ENCODE measurements at places on chromosomes 7 and 10.

DNA sequence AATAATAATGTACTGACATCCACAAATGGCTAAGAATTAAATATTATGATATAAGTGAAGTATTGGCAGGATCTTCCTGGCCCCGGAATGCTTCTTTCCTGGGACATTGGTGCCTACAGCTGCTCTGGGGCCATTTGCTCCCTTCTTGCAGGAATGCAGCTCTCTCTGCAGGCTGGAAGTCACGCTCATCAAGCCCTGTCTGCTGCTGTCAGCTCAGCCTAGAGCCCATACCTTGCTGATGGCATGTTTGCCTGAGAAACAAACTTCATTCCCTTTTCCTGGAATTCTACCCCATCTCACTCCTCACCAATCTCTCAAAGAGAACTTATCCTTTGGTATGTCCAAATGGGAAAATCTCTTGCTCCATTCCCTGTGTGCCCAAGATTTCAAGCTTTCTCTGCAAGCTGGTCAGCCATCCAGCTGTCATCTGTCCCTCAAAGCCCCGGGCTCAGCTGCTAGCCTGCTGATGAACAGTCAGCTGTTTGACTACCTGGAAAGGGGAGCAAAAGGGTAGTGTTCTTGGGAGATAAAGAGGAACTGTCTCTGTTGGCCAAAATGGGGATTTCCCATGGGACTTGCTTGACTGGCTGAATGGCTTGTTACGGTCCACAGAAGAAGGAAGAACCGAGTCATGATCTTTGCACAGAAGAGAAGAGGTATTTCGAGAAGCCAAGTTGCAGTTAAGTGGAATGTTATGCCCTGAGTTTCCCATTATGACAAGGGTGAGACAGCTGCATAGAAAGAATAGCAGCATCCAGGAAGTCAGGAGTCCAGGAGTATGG is 12.0 kb upstream of the RASSF4 start:
- no peak for DNase-seq

DNA sequence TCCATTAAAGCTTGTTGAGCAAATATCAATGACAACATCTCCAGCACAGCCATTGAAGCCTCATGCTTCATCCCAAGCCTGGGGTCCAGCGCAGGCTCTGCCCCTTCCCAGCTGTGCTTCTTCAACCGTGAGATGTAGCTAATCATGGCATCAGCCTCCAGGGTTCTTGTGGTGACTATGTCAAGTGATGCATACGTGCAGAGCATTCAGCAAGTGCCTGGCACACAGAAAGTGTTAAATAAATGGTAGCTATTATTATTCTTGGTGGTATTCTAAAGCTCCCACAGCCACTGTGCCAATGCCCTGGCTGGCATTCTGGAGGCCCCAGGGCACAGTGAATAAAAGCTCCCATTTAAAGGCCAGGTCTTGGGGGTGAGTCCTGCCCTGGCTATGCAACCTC is 146.6 kb downstream of the WDR11 start:
- DNase-seq, result peak; percentile 18

DNA sequence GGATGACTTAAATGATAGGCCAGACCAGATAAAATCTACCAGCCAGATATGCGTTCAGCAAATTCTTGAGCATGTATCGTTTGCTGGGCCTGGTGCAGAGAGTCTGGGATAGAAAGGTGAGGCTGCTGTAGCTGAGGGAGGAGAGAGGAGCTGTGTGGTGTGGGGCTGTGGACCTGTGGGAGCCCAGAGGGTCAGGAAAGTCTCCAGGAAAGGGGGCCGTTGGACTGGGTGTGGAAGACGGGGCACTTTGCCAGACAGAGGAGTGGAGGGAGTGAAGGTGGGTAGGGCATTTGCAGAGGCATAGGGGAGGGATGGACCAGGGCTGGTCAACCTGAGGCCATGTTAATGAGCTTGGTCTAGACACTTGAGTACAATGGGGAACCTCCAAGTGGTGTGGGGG is 124.7 kb upstream of the UNC5B start:
- no peak for DNase-seq

DNA sequence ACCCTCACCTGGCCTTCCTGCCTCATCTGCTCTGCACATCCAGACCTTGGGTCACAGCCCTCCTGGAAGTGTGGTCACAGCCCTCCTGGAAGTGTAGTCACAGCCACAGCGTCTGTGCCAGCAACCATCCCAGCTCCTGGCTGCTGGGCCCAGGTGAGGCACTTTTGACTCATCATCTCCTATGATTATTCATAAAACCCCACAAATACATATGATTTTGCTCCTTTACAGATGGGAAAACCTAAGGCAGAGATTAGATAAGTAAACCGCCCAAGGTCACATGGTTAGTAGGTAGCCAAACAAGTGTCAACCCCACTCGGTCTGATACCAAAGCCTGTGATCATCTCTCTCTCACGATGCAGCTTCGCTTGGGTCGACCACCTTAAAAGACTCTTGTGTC is 94.3 kb downstream of the PRLHR start:
- DNase-seq, result no peak

DNA sequence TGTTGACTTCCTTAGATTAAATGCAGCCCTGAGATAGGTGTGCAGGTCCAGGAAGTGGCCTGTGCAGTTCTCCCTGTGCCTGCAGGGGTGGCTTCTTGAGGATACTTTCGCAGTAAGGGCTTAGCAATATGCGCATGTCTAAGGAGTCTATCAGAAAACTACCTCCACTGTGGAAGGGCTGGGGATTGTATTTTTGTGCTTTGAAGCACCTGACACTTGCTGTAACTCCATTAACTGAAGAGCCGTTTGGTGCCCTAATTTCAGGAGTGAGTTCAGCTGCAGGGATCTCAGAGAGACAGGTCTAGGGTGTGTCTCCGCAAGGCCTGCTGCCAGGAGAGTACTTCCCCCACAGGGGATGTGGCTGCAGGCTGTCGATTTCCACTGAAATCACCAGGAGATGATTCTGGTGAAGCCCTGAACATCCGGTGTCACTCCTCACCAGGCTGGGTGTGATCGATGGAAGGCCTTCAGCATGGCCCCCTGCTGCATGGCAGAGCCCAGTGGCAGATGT is 35.5 kb downstream of the IKZF1 start:
- DNase-seq, result no peak

- DNase-seq, result no peak
Measured at GRCh38 chr10:63456437-63457210, 9.2 kb downstream of the JMJD1C start.

GRCh38 chr7:23183279-23184012 is 1.6 kb downstream of the NUP42 start:
- no peak for DNase-seq

- no peak for DNase-seq
Measured at GRCh38 chr10:73899423-73899822, 11.5 kb upstream of the PLAU start.

GRCh38 chr10:4138146-4138721 is 353.2 kb upstream of the KLF6 start:
- no peak for DNase-seq

DNA sequence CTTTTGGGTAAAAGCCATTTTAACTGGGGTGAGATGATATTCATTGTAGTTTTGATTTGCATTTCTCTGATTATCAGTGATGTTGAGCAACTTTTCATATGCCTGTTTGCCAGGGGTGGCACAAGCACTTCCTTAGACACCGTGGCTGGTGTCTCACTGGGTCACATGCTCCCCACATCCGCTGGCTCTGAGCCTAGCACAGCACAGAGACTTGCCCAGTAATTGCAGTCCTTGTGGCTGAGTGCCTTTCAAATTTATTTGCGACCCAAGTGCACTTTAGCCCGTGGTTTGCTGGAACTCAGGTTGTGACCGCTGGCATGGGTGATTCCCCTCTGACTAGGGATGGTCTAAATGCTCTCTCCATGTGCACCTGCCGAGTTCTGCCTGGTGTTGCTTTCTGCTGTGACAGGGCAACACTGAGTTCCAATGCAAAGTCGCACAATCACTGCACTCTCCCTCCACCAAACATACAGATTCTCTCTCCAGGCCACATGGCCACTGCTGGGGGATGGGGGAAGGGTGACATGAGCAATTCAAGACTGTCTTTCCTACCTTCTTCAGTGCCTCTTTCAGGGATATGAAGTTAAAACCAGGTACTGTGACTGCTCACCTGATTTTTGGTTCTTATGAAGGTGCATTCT is 66.5 kb downstream of the ZNF277 start:
- no peak for DNase-seq

DNA sequence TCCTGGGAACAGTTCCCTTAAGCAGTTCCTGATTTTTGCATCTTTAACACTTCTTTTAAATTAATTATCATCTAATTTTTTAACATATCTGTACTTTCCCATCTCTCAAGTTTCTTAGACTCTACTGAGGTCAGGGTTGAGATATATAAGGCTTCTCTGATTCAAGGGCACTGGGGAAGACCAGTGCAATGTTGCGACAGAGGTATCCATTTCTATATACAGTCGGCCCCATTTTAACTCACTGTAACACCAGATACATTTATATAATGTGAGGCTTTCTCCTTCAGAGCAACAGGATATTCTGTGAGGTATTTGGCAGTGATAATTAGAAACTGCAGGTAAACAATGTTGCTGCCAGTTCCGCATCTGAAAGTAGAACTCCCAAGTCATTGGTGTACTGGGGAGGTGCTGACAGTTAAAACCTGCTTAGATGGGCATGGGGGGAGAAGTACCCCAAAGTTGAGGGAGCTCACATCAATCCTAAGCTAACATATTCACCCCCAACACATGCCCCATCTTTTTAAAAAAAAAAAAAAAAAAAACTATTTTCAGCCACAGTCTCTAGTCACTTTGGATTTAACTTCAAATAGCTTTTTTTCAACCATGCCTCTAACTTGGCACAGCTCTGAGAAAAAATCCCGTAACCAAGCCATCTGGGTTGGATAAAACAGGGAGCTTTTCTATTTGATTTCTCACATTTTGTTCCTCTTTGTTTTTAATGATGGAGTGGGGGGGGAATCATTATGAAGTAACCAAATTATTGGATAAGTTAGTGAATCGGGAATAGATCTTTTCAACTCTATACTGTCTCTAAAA is 62.9 kb downstream of the REEP3 start:
- no peak for DNase-seq

DNA sequence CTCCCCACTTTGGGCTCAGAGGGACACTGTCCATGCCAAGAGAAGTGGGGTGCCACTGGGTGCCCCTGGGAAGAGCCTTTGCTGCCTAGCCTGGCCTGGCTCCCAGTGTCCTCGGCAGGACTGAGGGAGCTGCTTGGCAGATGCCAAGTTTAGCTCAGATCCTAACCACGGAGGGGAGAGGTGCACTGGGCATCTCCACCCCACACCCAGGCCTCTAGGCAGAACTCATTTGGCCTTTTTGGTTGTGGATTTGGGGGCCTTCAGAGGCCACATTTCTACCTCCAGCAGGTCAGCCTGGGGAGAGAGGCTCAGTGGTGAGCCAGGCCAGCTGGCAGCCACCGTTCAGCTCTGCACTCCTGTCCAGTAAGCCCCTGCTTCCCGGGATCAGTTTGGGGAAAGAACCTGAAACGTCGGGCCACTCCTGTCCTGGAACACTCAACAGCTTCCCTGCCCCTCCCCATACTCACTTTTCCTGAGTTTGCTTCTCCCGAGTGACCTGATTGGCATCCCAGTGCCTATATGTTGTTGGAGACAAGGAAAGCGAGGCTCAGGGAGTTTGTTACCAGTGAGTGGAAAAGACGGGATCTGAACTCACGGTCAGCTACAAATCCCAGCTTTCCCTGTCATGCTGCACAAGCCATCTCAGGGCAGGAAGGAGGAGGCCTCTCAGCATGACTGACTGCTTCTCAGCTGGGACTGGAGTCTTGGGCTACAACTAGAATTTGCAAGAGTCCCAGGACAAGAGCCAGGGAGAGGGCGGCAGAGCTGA is 11.2 kb upstream of the CXCL12 start:
- DNase-seq, result no peak

- no peak for DNase-seq
Measured at GRCh38 chr10:105514106-105514505, 873.0 kb downstream of the SORCS3 start.

DNA sequence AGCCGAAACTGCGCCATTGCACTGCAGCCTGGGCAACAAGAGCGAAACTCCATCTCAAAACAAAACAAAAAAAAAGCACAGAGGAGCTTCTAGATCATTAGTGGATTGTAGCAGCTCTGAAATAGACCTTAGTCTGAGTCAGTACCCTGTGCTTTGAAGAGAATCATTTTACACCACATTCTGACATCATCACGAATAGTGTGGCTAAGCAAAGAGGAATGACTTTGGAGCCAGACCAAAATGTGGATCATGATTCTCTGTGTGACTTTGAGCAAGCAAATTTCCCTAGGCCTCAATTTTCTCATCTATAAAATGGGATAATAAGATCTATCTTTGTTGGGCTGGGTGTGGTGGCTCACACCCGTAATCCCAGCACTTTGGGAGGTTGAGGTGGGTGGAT is 618.9 kb downstream of the CALN1 start:
- no peak for DNase-seq

- no peak for DNase-seq
Measured at GRCh38 chr10:34189830-34190229, 625.3 kb downstream of the PARD3 start.

DNA sequence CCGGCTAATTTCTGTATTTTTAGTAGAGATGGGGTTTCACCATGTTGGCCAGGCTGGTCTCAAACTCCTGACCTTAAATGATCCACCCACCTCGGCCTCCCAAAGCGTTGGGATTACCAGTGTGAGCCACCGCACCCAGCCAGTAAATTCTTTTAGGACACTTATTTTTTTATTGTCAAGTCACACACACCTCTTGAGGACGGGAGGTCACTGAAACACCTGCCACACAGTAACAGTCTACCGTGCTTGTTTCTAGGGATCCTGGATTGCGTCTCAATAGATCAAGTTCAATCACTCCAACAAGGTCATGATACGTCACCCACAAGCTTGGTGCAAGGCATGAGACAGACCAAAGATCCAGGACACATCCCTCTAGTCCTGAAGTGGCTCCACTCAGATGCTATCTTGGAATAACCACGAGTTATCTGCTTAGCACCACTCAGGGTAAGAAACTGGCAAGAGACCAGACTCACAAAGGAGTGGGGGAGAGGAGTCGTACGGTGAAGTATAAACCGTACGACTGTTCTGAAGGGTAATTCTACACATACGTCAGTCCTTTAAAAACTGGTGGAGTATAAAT is 58.9 kb upstream of the NCAPG2 start:
- no peak for DNase-seq

- no peak for DNase-seq
Measured at GRCh38 chr10:33047655-33048054, 89.6 kb upstream of the ITGB1 start.

GRCh38 chr7:16419859-16420258 is 1.5 kb downstream of the CRPPA start:
- no peak for DNase-seq

- peak; percentile 90 for DNase-seq
Measured at GRCh38 chr10:132223156-132223590, 36.4 kb downstream of the DPYSL4 start.
